ENCODE measurements at places on chromosomes 16 and 17.

GRCh38 chr17:59853168-59853918 is 39.4 kb downstream of the TUBD1 start:
- peak; percentile 85 for DNase-seq

GRCh38 chr16:81623365-81624102 is 155.6 kb upstream of the PLCG2 start:
- peak; percentile 66 for DNase-seq

- DNase-seq: no peak
Observed at GRCh38 chr16:7330709-7331108, 1.9 kb upstream of the RBFOX1 start.

GRCh38 chr17:72022328-72023275 is 98.2 kb upstream of the SOX9 start:
- no peak for DNase-seq

DNA sequence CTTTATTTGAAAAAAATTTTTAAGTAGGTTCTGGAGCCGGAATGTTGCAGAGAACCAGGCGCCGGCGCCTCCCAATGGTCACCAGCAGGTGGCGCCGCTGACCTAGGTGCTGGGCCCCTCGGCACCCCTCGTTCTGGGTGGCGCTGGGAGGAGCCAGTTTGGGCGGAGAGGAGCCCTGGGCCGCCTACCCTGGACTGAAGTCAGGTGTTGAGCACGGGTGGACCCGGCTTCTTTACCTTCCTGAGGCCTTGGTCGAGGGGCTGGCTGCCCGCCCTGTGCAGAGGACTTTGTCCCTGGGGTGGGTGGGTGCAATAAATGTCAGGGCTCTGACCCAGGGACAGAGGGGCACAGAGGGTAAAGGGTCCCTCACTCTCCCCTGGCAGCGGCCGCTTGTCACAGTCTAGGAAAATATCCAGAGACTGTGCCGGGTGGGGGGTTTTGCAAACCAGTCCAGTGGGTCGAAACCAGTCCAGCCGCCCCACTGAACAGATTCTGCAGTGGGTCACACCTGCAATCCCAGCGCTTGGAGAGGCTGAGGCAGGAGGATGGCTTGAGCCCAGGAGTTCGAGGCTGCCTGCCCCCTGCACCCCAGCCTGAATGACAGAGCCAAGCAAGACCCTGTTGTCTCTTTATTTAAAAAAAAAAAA is 30.1 kb upstream of the TNFRSF13B start:
- peak; percentile 83 for DNase-seq

GRCh38 chr17:35555691-35556090 is 4.9 kb downstream of the SLFN14 start:
- DNase-seq: no peak

DNA sequence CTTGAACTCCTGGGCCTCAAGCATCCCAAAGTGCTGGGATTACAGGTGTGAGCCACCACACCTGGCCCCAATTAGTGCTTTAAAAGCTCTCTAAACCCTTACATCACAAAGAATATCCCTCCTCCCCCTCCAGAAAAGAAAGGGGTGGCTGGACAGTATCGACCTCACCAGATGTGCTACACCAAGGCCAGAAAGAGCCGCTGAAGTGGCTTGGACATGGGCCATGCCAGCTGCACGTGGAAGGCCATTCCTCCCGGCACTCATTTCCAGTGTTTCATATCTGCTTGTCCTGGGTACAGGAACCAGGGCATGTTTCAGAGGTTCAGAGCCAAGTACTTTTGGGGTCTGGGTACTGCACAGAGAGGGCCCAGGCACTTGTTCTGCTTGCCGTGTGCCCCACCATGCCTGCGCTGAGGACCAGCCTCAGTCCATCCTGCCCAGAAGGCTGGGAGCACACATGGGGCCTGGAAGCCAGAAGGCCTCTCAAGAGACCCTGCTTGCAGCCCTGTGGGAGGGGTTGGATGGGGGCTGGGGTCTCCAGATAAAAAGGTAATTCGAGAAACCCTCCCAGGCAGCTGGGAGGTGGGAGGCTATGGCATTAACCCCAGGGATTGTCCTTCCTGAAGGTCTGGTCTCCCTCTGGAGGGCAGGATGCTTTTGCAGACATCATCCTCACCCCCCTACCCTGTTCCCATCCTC is 3.5 kb upstream of the SRRM2 start:
- no peak for DNase-seq

GRCh38 chr17:32486701-32487472 is at the start of gene CDK5R1:
TSS of gene CDK5R1 (plus strand) at chr17:32486993. CDS start at chr17:32487621, 628 bp downstream.
- peak; percentile 81 for DNase-seq

DNA sequence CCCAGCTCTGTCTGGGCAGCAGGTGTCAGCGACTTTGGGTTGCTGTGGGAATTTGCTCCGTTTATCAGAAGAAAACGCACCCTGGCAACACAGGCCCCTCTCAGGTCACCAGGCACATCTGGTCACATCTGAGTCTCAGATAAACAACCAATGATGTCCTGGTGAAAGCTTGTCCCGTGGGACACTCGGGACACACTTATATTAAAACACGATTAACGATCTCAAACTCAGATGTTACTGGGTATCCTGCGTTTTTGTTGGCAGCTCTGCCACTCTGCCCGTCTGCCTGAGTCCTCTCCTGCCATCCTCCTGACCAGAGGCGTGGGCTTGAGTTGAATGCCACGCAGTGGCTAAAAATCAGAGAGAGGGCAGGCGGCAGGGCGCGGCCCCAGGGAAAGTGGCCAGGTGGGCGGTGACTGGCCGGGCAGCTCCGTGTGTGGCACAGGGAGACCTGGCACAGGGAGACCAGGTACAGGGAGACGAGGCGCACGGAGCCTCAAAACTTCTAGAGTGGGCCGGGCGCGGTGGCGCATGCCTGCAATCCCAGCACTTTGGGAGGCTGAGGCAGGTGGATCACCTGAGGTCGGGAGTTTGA is 2.1 kb downstream of the SECTM1 start:
- DNase-seq: no peak

DNA sequence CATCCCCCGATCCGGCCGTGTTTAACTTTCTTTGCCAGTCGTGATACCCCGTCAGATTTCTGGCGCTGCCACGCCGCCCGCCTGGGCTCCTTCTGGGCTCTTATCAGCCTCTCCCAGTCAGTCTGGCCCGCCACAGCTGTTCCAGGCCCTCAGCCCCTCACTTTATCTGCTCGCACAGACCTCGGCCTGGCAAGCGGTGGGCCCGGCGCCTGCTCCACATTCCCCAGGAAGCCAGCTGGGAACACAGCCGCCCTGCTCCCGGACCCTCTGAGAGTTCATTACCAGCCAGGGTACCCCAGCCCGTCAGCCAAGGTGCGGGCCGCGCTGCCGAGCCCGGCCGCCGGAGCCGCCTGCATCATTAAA is 157.5 kb downstream of the ZNF423 start:
- DNase-seq: no peak

GRCh38 chr17:4590981-4591453 is 6.7 kb downstream of the SMTNL2 start:
- DNase-seq: no peak

DNA sequence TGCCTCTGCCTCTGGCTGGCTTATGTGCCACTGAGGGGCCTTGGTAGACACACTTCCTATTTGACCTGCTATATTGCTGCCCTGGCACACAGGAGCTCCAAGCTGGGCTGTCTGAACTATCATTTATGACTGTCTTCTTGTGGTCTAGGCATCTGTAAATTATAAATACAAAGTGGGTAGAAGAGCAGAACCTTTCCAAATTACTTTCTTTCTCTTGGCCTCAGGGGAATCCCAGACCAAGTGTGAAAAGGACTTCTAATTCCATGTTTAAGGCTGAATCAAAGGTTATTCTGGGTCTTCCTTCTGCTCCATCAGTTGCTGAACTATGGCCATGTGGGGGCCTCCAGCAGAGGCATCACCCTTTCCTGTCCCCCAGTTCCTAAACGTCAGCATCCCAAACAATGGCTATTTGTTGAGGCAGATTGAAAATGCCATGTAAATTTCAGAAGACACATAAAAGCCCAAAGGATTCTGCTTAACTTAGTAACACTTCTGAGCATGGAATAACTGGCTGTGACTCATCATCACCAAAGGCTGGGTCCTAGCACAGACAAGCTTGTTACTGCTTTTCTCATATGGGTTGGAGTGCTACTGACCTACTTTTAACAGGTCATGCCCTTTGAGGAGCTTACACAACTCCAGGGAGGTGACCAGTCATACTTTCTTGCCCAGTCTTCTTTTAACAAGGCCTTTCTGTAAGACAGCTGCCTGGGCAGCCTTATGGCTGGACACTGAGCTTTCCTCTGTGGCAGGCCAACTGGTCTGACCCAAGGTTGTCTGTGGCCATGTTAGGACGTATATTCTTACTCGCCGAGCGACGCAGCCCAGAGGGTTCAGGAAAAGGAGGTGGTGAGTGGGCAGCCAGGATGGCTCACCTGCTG is 154.8 kb downstream of the VPS53 start:
- no peak for DNase-seq

GRCh38 chr16:11093572-11094074 is 149.3 kb downstream of the CLEC16A start:
- no peak for DNase-seq

- peak; percentile 63 for DNase-seq
Observed at GRCh38 chr16:1007284-1007850, 25.8 kb downstream of the SOX8 start.

DNA sequence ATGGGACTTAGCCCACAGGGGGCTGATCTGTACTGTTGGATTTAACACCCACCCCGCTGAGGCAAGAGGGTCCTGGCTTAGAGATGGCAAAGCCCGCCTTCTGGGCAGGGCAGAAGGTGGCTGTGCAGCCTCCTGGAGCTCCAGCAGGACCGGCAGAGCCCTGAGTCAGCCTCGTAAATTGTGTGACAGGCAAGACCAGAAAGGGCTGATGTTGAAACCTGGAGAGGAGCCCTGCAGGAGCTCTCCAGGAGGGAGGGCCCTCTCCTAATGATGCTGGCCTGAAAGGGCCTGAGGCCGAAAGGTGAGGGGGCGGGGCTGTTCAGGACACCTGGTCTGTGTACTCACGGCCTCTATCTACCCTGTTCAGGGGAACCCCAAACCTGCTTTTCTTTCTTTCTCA is 22.5 kb upstream of the MYO15B start:
- no peak for DNase-seq

- DNase-seq: no peak
Observed at GRCh38 chr17:19317359-19318095, 45.0 kb downstream of the B9D1 start.

DNA sequence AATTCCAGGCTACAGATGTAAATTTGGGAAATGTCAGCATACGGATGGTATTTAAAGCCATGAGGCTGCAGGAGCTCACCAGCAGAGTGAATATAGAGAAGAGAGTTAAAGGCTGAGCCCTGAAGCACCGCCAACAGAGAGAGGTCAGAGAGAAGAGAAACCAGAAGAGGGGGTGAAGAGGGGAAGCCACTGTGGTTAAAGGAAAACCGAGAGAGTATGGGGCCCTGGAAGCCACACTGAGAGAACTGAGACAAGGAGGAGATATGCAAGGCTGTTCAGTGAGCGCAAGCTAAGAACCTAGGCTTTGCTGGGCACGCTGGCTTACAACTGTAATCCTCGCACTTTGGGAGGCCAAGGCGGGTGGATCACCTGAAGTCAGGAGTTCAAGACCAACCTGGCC is 24.6 kb downstream of the COPRS start:
- DNase-seq: no peak

DNA sequence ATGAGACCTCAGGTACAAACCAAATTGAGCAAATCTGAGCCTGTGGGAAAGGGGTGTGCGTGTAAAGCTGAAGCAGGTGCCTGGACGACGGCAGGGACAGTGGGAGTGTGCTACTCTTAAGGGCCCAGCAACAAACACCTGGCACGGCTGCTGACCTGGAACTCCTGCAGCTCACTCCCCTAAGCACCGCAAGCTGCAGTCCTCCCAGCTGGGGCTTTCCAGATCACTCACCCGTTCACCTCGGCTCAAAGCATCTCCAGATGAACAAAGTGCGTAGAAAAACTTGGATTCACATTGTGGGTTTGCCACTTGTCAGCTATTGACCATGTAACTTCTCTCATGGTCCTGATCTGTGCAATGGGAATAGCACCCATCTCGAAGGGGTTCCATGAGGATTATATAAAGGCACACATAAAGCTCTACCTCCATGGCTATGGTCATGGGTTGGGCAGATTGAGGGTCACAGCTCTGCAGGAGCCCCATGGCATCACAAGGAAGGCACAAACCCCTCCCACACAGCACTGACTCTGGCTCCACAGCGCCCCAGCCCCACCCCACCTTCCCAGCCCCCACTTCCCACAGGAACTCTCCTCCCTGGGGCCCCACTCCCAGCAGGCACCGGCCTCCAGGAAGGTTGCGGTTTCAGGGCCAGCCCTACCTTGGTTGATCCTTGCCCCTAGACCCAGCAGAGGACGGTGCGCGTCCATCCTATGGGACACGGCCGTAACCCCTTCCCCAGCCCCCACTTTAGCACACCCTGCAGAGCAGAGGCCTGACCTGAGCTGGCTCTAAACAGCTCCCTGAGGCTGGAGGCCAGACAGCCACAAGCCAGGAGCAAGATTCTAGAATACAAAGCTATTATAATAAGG is 21.9 kb downstream of the ST3GAL2 start:
- DNase-seq: no peak

DNA sequence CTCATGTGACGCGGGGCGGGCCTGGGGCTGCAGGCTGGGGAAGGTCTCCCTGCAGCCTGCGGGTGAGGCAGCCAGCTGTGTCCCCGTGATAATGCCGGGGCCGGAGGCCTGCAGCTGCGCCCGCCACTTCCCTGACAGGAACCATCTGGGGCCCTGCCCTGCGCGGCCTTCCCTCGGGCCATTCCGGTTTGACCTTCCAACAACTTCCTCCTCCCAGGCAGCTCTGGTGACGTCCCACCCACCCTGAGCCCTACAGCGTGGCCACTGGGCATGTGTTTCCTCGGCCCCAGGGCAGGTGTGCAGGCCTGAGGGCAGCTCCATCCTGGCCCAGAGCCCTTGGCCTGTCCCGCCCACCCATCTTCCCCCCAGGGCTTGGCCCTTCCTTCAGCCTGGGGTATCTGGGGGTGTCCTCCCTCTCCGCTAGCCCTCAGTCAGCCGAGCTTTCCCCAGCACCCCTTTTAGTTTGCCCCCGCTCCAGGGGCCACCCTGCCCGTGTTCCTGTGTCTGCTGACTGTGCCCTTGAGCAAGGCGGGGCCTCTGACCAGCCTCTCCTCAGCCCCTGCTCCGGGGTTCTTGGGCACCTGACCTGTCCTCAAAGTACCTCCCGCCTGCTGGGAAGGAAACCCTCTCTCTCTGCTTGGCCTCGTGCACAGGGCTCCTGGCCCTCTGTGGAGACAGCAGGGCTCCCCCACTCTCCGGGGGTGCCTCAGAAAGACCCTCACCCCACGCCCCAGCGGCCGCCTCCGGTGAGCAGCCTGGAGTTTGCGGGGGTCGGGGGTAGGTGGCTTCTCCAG is at the start of gene CBFA2T3:
TSS of gene CBFA2T3 (minus strand) at position 190 of the 794 bp plus-strand sequence. CDS start 400 bp downstream, outside the sequence.
- peak; percentile 35 for DNase-seq

DNA sequence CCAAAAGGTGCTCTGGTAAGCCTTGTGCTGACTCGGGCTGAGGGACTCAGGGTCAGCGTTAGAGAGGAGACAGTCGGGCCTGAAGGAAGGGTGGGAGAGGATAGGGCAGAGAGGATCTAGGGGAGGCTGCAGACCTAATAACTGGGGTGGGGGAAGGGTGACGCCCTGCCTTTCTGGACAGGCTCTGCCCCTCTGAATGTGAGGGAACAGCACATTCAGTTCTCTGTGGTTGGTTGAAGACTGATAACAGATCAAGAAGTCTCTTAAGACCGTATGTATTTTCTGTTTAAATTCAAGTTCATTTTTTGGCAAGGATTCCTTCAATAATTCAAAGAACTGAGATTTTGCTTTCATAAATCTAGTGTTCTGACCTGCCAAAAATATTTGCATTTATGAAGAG is 56.2 kb upstream of the TEKT3 start:
- DNase-seq: no peak

- DNase-seq: no peak
Observed at GRCh38 chr16:10931134-10931533, 11.1 kb downstream of the DEXI start.
